Stimulated activated effector memory CD8-positive, alpha-beta T cell treated with anti-CD3 and anti-CD28 coated beads, Interleukin-12 subunit alpha, Interleukin-12 subunit beta, amount 100 ng/mL, for 72 hours (primary cell): ENCODE measurements at places on chromosomes 3 and 15.

- no peak for DNase-seq
These were observed 6.8 kb upstream of the LDHAL6B start for GRCh38 chr15:59199626-59200465.

GRCh38 chr15:101368086-101368780 is 73.2 kb upstream of the SNRPA1 start:
- DNase-seq: no peak

GRCh38 chr3:81974751-81975150 is 213.3 kb upstream of the GBE1 start:
- no peak for DNase-seq

- DNase-seq: no peak
These were observed 394.2 kb upstream of the EPHA3 start for GRCh38 chr3:88713233-88713691.

GRCh38 chr3:70049761-70050160 is 50.2 kb downstream of the SAMMSON start:
- no peak for DNase-seq

DNA sequence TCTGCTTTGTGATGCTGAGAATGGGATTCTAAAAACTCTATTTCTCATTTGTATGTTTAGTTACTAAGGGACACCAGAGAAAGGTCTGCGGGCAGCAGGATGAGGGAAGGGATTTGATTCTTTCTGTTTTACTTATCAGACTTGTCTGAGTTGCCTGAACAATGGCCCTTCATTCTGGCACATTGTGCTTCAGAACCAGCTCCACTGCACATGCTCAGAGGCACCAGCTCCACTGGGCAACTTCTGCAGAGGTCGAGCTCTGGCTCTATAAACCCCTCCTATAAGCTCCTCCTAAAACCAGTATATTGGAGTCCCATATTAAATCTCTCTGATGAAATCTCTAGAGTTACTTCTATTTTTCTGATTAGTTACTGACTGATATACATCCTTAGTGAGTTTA is 453.2 kb upstream of the CDIN1 start:
- DNase-seq: no peak

DNA sequence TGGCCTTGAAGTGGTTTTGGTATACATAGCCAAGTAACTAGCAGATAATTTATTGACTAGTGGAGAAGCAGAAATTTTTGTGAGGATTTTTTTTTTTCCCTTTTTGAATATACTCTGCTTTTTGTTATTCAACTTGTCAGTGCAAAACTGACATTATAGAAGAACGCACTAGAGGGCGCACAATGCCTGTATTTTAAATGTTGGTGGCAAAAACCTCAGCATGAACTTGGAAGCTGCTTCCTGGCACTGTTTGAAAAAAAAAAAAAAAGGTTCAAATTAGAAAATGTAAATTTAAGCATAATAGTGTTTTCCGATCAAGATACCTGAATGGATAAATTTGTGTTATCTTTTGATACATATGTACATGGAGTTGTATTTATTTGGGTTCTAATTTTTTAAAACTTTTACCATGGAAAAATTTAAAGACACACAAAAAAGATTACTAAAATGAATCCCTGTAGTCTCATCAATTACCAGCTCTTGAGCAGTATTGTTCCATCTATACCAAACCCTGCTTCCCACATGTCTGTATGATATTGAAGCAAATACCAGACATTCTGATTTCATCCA is 56.0 kb downstream of the SLC25A26 start:
- DNase-seq: peak; percentile 34

- no peak for DNase-seq
These were observed 140.6 kb upstream of the BHLHE40 start for GRCh38 chr3:4838621-4839022.

GRCh38 chr3:116020495-116020894 is 397.2 kb downstream of the GAP43 start:
- no peak for DNase-seq

- DNase-seq: no peak
These were observed 701.2 kb downstream of the NLGN1 start for GRCh38 chr3:174098746-174099145.
